ENCODE measurements at places on chromosomes 7 and 10.

DNA sequence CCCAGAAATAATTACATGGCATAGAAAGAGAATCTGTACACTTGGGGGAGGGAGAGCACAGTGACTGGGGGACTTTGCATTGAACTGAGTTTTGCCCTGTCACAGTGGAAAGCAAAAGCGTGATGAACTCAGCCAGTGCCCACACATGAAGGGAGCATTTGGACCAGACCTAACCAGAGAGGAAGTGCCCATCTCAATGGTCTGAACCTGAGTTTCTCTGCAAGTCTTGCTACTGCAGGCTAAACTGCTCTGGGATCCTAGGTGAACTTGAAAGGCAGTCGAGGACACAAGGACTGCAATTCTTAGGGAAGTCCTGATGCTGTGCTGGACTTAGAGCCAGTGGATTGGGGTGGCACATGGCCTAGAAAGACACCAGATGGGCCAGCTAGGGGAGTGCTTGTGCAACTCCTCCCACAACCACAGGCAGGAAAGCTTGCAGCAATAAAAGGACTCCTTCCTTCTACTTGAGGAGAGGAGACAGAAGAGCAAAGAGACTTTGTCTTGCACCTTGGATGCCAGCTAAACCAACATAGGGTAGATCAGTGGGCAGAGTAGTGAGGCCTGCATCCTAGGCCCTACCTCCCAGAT lies 259.0 kb downstream of the GRM8 start:
- no peak for DNase-seq

GRCh38 chr7:18515067-18515466 lies 19.5 kb downstream of the HDAC9 start:
- peak; percentile 74 for DNase-seq

GRCh38 chr10:132299371-132300336 lies 8.1 kb downstream of the STK32C start:
- no peak for DNase-seq

- no peak for DNase-seq
These were observed 1002.3 kb upstream of the KCND2 start for GRCh38 chr7:119270644-119271043.

GRCh38 chr10:17616403-17617030 lies 657 bp downstream of the HACD1 start:
- peak; percentile 45 for DNase-seq

- no peak for DNase-seq
These were observed 106.1 kb downstream of the PRKCQ start for GRCh38 chr10:6473901-6474370.

GRCh38 chr10:70568781-70569495 lies 33.6 kb downstream of the PRF1 start:
- DNase-seq: no peak

DNA sequence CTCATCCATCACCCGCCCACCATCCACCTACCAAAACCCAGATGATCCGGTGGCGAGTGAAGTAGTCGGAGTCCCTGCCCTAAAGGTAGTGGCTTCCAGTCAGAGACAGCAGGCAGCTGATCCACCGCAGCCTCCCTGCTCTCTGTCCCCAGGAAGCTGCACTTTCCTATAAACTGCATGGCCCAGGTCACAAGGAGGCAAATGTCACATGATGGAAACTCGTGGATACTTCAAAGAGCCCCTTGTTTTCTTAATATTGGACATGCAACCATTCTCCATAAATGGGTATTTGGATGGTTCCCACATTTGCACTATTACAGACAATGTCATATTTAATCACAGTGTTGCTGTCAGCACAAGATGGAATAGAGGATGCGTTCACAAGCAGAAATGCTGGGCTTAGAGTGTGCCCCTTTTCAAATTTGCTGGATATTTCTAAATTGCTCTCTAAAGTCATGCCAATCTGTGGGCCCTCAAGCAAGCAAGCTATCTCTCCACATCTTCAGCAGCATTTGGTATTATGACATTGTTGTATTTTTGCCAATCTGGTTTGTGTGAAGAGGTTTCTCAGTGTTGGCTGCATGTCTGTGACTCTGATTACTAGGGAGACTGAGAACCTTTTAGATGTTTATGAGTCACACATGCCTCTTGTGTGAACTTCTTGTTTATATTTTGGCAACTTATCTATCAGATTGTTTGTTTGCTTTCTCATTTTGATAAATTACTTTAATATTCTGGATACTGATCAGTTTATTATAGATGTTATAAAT lies 822.0 kb downstream of the TNS3 start:
- DNase-seq: peak; percentile 82

DNA sequence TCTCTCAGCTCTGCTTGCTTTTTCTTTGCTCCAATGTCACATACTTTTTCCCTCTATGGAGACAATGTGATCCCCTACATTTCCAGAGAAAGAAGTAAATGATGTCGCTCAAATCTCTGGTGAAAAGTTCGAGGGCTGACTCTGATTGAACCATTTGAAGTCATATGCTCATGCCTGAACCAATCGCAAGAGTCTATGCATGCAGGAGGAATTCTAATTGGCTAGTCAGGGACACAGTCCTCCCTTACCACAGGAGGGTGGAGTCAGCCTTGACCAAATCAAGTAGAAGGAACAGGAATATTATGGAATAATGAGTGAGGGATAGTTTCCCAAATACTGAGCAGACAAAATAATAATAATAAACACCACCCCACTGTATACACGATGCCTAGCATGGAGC lies 96.8 kb downstream of the PRLHR start:
- DNase-seq: no peak

DNA sequence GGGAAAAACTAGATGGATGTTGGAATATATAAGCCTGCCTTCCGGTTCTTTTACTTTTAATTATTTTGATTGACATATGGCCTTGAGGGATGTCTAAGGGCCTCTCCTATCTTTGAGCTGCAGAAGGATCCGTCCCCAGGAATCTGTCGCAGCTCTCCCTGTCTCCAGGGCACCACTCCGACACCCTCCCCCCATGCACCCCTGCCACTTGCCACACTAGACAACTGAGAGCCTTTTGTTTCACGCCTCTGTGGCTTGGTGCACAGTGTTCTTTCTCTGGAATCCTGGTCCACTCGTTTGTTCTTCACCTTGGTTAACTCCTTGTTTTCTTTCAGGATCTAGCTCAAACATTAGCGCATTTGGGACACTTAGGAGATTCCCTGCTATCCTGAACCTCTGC lies 124.1 kb upstream of the EFCAB10 start:
- DNase-seq: no peak

DNA sequence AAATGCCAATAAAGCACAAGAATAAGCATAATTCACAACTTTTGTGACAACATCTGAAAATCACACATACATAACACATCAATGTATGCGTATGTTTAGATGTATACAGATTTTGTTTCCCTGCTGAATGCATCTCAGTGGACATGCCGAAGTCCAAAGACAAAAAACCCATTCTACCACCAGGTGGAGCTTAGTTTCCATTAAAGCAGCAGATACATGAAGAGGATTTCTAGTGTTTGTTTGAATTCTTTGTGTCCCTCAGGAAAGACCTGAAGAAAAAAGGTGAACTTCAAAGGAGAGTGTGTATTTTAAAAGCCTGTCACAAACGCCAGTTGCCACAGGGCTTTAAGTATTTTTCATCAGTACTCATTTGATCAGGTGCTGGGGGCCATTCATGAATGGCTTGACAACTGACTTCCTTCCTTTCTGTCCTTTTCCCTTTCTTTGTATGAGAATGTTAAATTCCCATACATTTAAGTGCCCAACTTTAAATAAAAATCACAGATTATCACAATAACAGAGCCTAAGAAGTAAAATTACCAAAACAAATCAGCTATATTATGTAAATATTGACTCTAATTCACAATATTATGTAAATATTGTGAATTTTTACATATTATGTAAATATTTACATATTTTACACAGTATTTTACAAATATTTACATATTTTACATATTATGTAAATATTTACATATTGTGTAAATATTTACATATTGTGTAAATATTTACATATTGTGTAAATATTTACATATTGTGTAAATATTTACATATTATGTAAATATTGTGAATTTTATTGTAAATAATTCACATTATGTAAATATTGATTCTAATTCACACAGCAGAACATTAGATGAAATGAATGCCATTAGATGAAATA lies 343.0 kb downstream of the CRPPA start:
- peak; percentile 80 for DNase-seq

DNA sequence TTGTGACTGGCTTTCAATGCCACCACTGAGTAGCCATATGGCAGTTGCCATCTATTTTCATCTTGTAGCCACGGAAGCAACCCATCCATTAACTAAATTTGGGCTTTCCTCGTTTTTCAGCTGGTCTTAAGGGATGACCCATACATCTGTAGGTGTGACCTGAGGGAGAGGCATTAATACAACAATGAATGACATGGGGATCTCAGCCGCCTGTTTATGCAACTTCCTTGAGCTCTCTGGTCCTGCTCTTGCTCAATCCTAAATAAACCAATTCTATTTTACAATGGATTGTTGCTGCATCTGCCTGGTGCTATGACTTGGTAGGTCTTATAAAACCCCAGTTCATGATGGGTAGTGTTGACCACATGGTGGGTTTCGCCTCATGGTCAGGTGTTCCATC lies 21.9 kb upstream of the ADAM22 start:
- no peak for DNase-seq
